DMS 273 treated with DMSO at 0.1 percent for 48 hours (cell line): ENCODE measurements at places on chromosomes 13 and 19.

- DNase-seq = no peak
Observed at GRCh38 chr13:71873418-71874247, 6.6 kb upstream of the DACH1 start.

DNA sequence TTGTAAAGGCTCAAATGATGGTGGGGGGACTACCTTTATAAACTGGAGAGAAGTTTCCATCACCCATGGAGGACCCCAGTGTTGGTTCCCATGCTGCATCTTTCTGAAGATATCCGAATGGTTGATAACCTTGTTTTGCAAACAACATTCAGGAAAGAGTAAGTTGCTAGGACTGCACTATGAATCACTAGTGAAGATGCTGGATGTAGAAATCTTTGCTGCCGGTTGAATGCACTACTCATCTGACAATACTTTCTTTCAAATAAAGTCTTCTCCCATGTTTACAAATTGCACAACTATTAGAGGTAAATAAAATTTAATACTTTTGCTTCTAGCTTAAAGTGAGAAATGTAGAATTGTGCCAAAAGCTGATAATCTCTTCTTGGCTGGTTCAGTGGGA, 198.4 kb upstream of the SLITRK6 start:
- DNase-seq = no peak

DNA sequence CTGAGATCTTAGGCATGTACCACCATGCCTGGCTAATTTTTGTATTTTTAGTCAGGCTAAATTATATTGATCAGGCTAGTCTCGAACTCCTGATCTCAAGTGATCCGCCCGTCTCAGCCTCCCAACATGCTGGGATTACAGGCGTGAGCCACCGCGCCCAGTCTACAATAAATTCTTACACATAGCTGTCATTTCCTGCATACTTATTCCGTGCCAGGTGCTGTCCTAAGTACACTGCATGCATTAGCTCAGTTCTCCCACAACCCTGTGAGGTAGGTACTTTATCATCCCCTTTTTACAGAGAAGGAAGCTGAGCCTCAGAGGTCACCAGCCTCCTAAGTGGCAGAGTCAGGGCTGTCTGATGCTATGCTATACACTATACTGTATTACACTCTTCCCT, 7.2 kb upstream of the RHPN2 start:
- no peak for DNase-seq

GRCh38 chr19:10420444-10421239, at the start of gene PDE4A:
TSS of gene PDE4A (plus strand) at chr19:10420538. CDS start at chr19:10420765, 227 bp downstream.
- peak; percentile 42 for DNase-seq

GRCh38 chr13:107459430-107459829, 755.9 kb downstream of the LIG4 start:
- DNase-seq = no peak

DNA sequence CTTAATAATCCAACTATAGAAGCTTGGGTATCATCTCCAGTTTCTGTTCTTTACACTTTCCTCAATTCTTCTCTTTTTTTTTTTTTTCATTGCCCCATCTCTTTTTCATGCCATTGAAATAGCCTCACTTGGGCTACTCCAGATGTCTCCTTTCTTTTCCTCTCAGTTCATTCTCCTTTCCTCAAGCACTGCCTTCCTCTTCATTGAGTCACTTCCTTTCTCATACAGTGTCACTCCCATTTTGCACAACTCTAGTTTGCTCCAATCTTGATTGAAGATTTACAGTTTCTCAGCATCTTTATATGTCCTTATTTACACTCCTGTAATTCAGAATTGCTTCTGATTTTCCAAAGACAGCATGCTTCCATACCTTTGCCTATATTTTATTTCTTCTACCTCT, 61.3 kb downstream of the IPO5 start:
- no peak for DNase-seq

DNA sequence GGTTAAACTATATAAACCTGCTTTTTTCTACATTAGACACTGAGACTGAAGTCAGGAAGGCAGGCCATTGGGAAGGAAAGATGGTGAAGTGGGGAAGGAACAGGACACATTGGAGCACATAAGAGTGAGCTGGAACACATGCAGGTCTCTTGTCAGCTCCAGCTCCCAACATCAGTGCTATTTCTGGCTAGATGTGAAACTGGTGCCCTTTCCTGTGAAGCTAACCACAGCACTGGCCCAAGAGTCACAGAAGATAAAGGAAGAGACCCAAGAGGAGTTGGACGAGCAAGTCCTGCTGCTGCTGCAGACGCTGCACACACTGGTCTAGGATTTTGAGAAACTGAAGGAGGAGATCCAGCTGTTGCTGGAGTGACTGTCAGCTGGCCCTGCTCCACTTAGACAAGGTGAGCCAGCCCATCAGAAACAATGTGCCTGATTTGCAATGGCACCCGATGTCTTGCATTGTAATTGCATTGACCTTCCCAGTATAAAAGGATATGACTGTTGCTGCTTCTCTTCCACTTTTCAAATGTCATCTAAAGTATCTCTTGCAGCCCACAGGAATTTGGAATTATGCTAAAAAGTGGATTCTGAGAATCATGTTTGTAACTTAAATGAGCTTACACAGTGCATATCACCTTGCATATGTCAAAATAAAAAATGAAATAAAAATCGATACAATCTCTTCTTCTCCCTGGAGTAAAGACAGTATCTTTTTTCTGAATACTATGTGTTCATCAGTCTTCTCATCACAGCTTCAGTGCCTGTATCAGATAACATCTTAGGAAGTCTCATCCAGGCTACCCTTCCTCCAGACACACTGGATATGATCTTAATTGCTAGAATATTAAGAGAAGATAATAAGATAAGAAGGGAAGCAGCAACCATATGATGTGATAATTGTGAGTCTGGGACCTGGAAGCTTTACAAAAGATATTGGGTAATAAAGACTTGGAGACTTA, 230.7 kb upstream of the SPRY2 start:
- DNase-seq = no peak

DNA sequence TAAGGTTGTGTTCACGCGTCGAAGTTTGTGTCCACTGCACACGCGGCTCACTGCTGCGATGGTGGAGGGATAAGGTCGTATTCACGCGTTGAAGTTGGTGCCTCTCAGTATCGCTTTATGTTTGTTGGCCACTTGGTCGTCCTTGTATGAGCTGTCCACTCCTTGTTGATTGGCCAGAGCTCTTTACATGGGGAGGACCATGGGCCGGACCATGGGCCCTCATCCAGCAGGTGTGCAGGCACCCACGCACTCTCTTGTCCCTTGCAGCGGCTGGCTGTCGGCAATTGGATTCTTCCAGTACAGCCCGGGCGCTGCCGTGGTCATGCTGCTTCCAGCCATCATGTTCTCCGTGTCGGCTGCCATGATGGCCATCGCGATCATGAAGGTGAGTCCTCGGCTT, 17.6 kb downstream of the ADAT3 start:
- DNase-seq = no peak

- DNase-seq = no peak
Observed at GRCh38 chr13:93118081-93118615, 108.5 kb upstream of the GPC6 start.

- no peak for DNase-seq
Observed at GRCh38 chr13:71252184-71252704, 614.8 kb downstream of the DACH1 start.

DNA sequence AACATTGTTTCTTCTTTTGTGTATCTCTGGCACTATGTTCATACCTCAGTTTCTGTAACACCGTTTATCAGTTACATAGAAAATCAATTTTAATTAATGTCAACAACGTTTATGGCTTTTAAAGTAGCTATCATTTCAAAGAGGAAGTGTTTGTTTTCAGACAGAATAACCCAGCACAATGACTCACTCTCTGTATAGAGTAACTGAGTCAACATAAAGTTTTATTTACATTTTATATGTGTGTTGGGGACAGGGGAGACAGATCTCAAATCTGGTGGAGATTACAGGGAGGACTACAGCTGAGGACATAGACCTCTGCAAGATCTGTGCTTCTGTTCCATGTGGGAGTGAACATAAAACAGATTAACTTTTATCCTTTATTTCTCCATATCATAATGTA, 2590.1 kb downstream of the PCDH9 start:
- DNase-seq = no peak

- DNase-seq = peak; percentile 15
Observed at GRCh38 chr19:50486823-50487515, 10.3 kb upstream of the GARIN5A start.

- no peak for DNase-seq
Observed at GRCh38 chr19:14449321-14449720, 16.2 kb downstream of the PKN1 start.

GRCh38 chr13:38899571-38899970, 91.1 kb downstream of the STOML3 start:
- no peak for DNase-seq

- DNase-seq = no peak
Observed at GRCh38 chr19:9219489-9219888, at the start of gene OR7D4. TSS of gene OR7D4 (minus strand) at chr19:9219589. CDS start at chr19:9214837, 4,752 bp downstream.

DNA sequence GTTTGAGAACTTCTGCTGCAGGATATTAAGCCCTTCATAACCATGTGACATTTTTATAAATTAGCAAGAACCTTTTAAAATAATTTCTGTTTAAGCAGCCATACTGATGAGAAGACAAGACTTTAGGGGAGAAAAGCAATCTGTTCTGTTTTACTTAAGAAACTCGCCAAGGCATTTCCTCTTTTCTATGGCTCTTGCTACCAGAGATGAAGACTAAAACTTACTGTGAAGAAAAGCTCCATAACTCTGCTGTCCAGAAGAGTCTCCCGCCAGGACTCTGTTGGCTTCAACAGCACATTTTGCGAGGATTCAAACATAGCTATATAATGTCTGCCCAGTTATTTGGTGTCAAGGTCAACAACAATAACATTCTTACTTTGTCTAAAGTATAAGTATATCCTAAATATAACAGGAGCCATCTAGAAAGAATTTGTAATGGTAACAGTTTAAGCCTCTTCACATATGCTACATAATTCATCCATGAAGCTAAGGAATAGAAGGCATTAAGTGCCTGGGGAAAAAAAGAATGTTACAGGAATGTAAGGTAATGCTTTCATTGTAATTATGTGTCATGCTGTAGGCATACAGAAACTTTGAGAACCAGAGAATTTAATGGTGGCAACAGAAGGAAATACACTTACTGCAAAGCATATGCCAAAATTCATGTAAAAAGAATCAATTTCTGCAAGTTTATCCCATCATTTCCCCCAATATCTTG, 53.2 kb upstream of the EEF1AKMT1 start:
- DNase-seq = no peak

DNA sequence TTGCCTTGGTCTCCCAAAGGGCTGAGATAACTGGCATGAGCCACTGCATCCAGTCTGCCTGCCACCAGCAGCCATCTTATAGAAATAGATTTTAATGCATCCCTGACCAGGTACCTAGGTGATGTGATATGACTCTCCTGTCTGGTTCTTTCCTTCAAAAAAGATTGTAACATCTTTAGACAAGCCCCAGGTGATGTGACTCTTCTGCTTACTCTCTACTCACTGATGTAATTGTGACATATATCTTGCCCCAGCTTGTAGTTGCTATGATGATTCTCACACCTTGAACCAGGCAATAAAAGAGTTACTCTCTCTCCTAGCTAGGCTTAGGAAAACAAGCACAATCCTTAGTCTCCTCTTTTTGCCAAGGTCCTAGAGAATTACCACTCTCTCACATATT, 30.6 kb upstream of the ZNF681 start:
- no peak for DNase-seq

DNA sequence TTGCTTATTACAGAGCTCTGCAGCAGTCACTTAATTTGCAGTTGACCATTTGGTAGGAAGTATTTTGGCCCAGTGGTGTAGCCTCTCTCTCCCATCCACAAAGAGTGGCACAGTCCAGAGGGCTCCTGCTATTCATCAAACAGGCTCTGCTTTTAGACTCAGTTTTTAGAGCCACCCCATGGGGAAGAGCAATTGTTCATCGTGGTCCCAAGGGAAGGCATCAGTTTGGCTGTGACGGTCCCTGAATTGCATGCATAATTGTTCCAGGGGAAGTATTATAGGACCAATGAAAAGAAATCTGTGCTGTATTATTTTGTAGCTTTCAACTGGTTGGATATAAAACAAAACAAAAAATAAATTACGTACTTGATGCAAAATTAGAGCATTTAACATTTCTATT, 799.0 kb downstream of the DACH1 start:
- DNase-seq = no peak

DNA sequence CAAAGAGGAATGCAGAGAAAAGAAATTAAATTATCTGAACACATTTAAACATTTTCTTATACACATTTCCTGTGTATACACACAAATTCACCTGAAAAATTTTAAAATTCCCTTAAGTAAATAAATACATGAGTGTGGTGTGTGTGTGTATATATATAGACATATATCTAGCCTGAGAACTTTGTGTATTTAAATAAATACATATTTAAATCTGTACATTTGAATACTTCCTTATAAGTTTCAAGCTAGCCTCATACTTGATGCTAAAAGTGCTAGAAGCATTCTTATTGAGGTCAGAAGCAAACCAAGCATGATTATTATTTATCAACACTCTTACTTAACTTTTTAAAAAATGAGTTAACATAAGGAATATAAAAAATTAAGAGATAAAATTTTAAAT, 260.7 kb downstream of the NHLRC3 start:
- DNase-seq = no peak

DNA sequence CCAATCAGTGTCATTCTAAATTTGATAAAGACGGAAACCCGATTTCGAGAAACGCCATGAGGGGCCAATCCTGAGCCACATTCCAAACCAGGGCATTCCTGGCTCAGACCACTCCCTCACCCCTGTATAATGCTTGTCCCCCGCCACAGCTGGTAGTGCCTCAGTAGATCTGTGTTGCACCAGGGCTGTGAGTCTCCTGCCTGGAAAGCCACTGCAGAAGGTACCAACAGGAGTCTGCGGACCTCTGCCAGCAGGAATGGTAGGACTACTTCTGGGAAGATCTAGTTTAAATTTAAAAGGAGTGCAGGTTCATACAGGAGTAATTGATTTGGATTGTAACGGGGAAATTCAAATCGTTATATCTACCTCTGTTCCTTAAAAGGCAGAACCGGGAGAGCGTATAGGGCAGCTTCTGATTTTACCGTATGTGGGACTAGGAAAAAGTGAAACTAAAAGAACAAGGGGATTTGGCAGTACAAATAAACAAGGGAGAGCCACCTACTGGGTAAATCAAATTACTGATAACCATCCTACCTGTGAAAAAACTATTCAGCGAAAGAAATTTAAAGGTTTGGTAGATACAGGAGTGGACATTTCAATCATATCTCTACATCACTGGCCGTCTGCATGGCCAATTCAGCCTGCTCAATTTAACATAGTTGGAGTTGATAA, 20.8 kb upstream of the ZNF266 start:
- DNase-seq = no peak

DNA sequence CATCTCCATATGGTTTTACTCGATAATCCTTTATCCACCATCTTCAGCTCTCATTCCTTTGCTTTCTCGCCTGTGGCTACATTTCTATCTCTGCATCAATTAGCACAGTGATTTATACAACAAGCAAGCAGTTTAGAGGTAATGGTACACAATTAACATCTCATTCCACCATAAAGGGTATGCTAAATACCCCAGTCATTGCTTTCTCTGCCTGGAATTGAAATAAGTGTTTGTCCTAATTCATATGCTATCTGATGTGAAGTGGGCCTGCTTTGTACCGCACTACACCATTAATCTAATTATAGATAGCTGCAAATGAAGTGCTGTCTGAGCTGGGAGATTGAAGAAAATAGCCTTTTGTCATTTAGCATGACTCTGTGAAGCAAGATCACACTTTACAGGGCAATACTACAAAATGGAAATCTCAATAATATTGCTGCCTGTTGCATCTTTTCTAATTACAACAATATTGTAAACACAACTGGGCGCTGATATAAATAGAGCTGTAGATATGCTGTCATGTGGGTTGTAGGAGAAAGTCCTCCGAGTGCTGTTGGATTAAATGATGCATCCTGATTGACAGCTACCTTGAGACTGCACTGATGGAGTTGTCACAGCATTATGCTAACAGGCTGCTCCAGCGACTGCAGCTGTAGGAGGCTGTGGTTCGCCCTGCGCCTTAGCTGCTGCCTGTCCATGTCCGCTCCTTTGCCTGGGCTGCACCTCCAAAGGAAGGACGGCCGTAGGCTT, 78.2 kb downstream of the GGACT start:
- no peak for DNase-seq
